ENCODE measurements at places on chromosomes 2 and 18. TPM values are rescaled to one million over a fixed set of nuclear protein-coding genes. Genes with fewer than 3 reads are reported as not detected.

Gene FOXD4L1
- polyA plus RNA-seq = not detected

Gene DLX1
- not detected for polyA plus RNA-seq

Gene RGPD3
- polyA plus RNA-seq = 0.28 TPM

Gene GKN2
- polyA plus RNA-seq = 0.30 TPM

Gene SOWAHC
- polyA plus RNA-seq = 19.8 TPM

Gene CAPG
- polyA plus RNA-seq = 35.8 TPM

Gene HK2
- polyA plus RNA-seq = 7.3 TPM

Gene TRABD2A
- polyA plus RNA-seq = 25.6 TPM

Gene GULP1
- 21.0 TPM for polyA plus RNA-seq

Gene SLC19A3
- polyA plus RNA-seq = 81.5 TPM

Gene ECEL1
- polyA plus RNA-seq = 0.38 TPM

Gene OTX1
- polyA plus RNA-seq = not detected

Data from small intestine (tissue), 16 donors.